ENCODE measurements at places on chromosomes 4 and X. TPM values are rescaled to one million over a fixed set of nuclear protein-coding genes. Genes with fewer than 3 reads are reported as not detected.

The ATP1B4 gene
- not detected for total RNA-seq

The PPAT gene
- total RNA-seq = 15.9 TPM

GRCh38 chrX:130085551-130086446, 24.5 kb downstream of the ELF4 start:
- H3K4me3 ChIP-seq = no peak overlapping the region
- no peaks in the 10 kb centered on the region for H3K36me3 ChIP-seq

The WDR19 gene
- total RNA-seq = 48.6 TPM

DNA sequence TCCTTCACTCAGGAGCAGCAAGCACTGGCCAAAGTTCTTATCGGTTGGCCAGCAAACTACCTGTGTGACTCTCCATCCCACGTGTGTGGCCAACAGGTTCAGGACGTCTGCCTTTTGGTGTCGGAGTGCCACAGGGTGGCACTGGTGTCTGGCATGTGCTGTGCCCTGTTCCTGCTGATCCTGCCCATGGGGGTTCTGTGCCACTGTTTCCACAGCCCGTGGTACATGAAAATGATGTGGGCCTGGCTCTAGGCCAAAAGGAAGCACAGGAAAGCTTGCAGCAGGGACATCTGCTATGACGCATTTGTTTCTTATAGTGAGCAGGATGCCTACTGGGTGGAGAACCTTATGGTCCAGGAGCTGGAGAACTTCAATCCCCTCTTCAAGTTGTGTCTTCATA, 4.6 kb upstream of the TLR2 start:
- no peak overlapping the region for H3K4me3 ChIP-seq
- H3K27ac ChIP-seq = no peak overlapping the region
- H3K27me3 ChIP-seq = peaks cover 6% of the 10 kb centered on the region
- DNase-seq = no peak
- no peaks in the 10 kb centered on the region for H3K4me1 ChIP-seq

DNA sequence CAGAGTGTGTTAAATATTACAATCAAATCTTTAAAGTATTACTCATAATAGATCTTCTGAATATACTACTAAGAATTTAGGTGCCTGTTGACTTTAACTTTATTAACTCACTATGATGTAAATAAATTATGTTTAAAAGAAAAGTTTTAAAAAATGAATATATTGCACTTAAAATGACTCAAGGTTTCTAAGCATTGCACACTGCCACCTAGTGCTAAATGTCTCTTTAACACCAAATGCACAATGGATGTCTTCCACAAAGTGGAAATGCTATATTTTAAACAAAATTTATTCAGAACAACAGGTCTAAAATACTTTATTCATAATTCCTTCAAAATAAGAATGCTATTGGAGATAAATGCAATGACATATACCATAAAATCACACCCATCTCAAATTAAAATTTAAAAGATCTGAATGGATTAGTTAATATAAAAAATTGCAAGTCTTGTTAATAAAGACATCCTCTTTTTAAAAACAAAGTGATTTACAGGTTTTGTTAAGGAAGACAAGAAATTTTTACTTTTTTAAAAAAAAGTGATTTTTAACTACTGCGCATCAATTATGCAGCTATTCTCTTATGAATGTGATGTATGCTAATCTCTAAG, 5.5 kb downstream of the INPP4B start:
- peaks cover 3% of the 10 kb centered on the region for H3K27me3 ChIP-seq
- no peak overlapping the region for H3K27ac ChIP-seq
- no peaks in the 10 kb centered on the region for H3K36me3 ChIP-seq
- no peak for DNase-seq

DNA sequence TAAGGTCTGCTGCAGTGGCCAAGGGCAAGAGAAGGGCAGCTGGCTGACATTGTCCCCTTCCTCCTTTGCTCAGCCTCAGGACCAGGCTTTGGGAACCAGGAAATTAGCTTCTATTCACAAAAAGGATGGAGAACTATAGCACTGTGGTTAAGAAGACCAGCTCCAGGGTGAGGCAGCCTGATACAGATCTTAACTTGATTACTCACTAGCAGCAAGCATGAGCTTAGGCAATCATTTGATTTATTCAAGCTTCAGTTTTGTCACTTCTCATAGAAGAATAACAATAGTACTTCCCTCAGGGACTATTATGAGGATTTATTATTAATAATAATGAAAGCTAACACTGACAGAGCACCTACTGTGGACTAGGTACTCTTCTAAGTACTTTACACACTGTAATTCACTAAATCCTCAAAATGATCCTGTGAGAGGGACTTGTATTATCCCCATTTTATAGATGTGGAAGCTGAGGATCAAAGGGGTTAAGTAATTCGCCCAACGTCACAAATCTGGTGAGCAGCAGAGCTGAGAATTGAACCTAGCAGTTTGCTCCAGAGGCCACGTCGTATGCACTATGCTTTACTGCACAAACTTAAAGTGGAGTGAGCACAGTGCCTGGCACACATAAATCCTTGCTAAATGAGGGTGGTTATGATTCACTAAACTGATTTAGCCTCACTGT, 130.4 kb upstream of the PAK3 start:
- peaks cover 5% of the 10 kb centered on the region for H3K4me1 ChIP-seq
- no peak for DNase-seq
- no peaks in the 10 kb centered on the region for H3K36me3 ChIP-seq
- H3K27me3 ChIP-seq = no peaks in the 10 kb centered on the region
- H3K27ac ChIP-seq = peak overlapping the region; percentile 22

The HOPX gene
- total RNA-seq = 0.54 TPM

GRCh38 chr4:140652601-140653000, 83.8 kb upstream of the UCP1 start:
- peaks cover 5% of the 10 kb centered on the region for H3K36me3 ChIP-seq
- H3K27ac ChIP-seq = no peak overlapping the region
- H3K4me3 ChIP-seq = no peak overlapping the region
- H3K4me1 ChIP-seq = no peaks in the 10 kb centered on the region

GRCh38 chr4:79604152-79604551, 196.1 kb upstream of the GK2 start:
- H3K27ac ChIP-seq = no peak overlapping the region
- no peaks in the 10 kb centered on the region for H3K4me1 ChIP-seq
- H3K27me3 ChIP-seq = no peaks in the 10 kb centered on the region
- no peak for DNase-seq
- H3K4me3 ChIP-seq = no peak overlapping the region
- H3K36me3 ChIP-seq = no peaks in the 10 kb centered on the region

The PPBP gene
- total RNA-seq = not detected

The SPANXD gene
- not detected for total RNA-seq

DNA sequence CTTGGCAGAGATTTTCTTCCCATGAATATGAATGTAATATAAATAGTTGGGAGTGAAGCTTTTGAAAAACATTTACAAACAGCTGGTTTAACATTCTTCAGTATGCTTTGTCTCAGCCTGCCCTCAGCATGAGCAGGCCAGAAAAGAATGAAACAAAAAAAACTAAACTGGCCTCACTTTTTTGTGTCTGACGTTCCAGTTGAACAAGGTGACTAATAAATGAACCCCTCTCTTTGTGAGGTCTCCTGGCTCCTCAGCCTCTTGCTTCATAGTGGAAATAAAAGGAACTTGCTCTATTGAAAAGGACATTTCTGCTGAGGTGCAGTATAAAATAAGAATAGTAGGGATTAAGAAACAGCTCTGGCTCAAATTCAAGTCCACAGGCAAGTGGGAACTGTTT, 9.4 kb downstream of the CHST7 start:
- H3K27ac ChIP-seq = no peak overlapping the region
- H3K27me3 ChIP-seq = no peaks in the 10 kb centered on the region
- H3K4me1 ChIP-seq = no peaks in the 10 kb centered on the region
- H3K4me3 ChIP-seq = no peak overlapping the region
- H3K36me3 ChIP-seq = no peaks in the 10 kb centered on the region

GRCh38 chr4:17687237-17687857, 72.9 kb downstream of the MED28 start:
- peaks cover 10% of the 10 kb centered on the region for H3K4me1 ChIP-seq
- H3K4me3 ChIP-seq = no peak overlapping the region
- no peaks in the 10 kb centered on the region for H3K36me3 ChIP-seq
- H3K27ac ChIP-seq = no peak overlapping the region
- no peak for DNase-seq

DNA sequence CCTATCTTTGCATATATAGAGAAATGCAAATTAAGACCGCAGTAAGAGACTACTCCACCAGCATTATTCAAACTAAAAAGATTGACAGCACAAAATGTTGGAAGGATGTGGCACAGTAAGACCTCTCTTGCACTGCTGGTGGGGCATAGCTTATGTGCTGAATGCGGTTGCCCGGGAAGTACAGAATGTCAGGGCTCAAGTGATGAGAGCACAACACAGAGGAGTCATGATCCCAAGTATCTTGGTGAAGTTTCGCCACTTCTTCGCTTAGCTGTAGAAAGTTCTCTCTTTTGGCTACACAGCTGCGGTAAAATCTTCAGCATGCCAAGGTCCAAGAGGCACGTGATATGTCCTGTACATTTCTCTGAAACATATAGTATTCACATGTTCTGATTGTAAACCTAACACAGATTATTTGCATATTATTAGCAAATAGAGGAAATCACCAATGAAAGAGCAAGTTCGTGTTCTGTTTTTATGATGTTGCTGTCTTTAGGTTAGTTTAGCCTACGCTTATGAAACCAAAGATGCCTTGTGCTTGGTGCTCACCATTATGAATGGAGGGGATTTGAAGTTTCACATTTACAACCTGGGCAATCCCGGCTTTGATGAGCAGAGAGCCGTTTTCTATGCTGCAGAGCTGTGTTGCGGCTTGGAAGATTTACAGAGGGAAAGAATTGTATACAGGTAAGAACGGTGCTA, 55.0 kb downstream of the HTT-AS start:
- H3K27ac ChIP-seq = no peak overlapping the region
- peaks cover 5% of the 10 kb centered on the region for H3K27me3 ChIP-seq
- peaks cover 15% of the 10 kb centered on the region for H3K36me3 ChIP-seq
- no peak overlapping the region for H3K4me3 ChIP-seq

The CD38 gene
- 0.37 TPM for total RNA-seq

DNA sequence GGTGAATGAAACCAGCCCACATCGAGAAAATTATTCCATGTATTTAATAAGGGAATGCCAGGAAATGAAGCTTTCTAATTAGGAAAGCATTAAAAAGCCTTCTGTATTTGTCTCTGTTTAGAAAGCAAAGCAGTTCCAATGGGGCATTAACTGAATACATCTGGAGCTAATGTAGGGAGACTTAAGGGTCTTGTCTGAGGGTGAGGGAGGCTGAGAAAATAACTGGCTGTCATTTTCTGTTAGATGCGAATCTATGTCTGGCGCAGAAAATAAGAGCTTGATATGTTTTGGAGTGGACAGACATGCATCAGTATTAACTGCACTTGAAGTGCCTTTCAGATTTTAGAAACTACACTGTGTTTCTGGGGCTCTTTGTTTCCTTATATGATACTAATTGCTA, 111.3 kb downstream of the KLHL8 start:
- H3K4me3 ChIP-seq = no peak overlapping the region
- peaks cover 19% of the 10 kb centered on the region for H3K4me1 ChIP-seq
- no peaks in the 10 kb centered on the region for H3K27me3 ChIP-seq
- DNase-seq = no peak

The C1QTNF7 gene
- total RNA-seq = not detected

DNA sequence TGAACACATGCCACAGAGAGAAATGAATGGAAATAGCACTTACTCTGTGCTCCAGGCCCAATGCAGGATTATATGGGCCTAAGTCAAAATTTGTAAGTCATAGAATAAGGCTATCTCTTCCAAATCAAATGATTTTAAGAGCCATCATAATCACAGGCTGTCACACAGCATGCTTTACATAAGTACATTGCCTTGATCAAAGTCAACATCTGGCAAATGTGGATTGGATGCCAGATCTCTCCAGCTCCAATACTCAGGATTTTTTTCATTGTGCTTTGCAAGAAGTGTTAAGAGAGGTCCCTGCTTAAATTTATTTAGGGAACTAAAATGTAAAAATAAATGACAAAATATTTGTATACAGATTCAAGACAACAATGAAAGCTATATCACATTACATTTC, 299.9 kb downstream of the PRDM5 start:
- H3K4me1 ChIP-seq = no peaks in the 10 kb centered on the region
- no peak overlapping the region for H3K4me3 ChIP-seq
- no peaks in the 10 kb centered on the region for H3K36me3 ChIP-seq
- H3K27ac ChIP-seq = no peak overlapping the region
- DNase-seq = no peak

- no peak overlapping the region for H3K4me3 ChIP-seq
- DNase-seq = no peak
- H3K4me1 ChIP-seq = peaks cover 28% of the 10 kb centered on the region
- H3K36me3 ChIP-seq = no peaks in the 10 kb centered on the region
- peaks cover 9% of the 10 kb centered on the region for H3K27me3 ChIP-seq
- no peak overlapping the region for H3K27ac ChIP-seq
Observed at GRCh38 chrX:10015355-10015722, 48.2 kb downstream of the CLDN34 start.

The DDIT4L gene
- total RNA-seq = not detected

DNA sequence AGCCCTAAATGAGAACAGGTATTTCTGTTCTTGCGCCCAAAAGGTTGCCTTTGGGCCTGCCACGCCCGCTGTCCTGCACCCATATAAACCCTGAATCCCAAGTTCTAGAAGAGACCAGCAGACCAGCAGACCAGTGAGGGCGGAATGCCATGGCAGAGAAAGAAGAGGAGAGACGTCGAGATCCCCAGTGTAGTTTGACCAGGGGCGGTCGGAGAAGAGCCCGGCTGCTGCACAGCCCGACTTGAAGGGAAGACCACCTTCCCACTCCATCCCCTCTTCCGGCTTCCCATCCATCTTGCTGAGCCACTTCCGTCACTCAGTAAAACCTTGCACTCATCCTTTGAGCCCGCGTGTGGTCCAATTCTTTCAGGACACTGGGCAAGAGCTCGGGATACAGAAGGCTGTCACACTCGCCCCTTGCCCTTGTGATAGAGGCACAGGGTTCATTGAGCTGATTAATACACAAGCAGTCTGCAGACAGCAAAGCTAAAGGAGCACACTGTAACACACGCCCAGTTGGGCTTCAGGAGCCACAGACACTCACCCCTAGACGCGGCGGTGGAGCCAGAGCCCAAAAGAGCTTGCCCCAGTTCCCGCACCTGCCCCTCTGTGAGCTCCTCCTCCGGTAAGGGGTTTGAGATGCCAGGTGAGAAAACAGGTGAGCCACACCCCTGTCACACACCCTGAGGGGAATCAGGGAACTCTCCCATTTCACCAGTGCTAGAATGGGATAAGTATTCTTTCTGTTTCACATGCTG, 230.8 kb downstream of the PCDH10 start:
- H3K36me3 ChIP-seq = no peaks in the 10 kb centered on the region
- no peak overlapping the region for H3K4me3 ChIP-seq
- no peak overlapping the region for H3K27ac ChIP-seq
- no peaks in the 10 kb centered on the region for H3K27me3 ChIP-seq

The NRK gene
- total RNA-seq = 0.29 TPM

GRCh38 chrX:154539077-154539476, 7.6 kb downstream of the G6PD start:
- H3K4me3 ChIP-seq = no peak overlapping the region
- no peaks in the 10 kb centered on the region for H3K36me3 ChIP-seq
- no peak for DNase-seq
- no peaks in the 10 kb centered on the region for H3K27me3 ChIP-seq
- no peaks in the 10 kb centered on the region for H3K4me1 ChIP-seq

The TLR3 gene
- not detected for total RNA-seq

GRCh38 chrX:46279214-46279924, 265.9 kb downstream of the ZNF674 start:
- H3K27ac ChIP-seq = no peak overlapping the region
- H3K4me3 ChIP-seq = no peak overlapping the region
- no peaks in the 10 kb centered on the region for H3K36me3 ChIP-seq
- no peak for DNase-seq
- peaks cover 3% of the 10 kb centered on the region for H3K4me1 ChIP-seq
- H3K27me3 ChIP-seq = peaks cover 2% of the 10 kb centered on the region

Measured in glutamatergic neuron (in vitro differentiated cells).